ENCODE measurements at places on chromosomes 5 and 9.

- DNase-seq: no peak
These were observed 240.8 kb downstream of the FSTL4 start for GRCh38 chr5:133371371-133372155.

- no peak for DNase-seq
These were observed at the start of gene ZNF354C for GRCh38 chr5:179060116-179061008. TSS of gene ZNF354C (plus strand) at chr5:179060373. CDS start at chr5:179062069, 1,696 bp downstream.

- DNase-seq: no peak
These were observed 65.7 kb upstream of the TNFAIP8 start for GRCh38 chr5:119290161-119290569.

- DNase-seq: no peak
These were observed 4.2 kb downstream of the DAB2 start for GRCh38 chr5:39420482-39421145.
